ENCODE measurements at places on chromosomes 2 and 18.
A peak's percentile ranks its signal among the peaks of the same experiment; 100 is the strongest.

- no peak for DNase-seq
Observed at GRCh38 chr2:172091000-172091641, 5.8 kb downstream of the DLX1 start.

GRCh38 chr2:207399301-207399700, 130.5 kb upstream of the CREB1 start:
- no peak for DNase-seq

DNA sequence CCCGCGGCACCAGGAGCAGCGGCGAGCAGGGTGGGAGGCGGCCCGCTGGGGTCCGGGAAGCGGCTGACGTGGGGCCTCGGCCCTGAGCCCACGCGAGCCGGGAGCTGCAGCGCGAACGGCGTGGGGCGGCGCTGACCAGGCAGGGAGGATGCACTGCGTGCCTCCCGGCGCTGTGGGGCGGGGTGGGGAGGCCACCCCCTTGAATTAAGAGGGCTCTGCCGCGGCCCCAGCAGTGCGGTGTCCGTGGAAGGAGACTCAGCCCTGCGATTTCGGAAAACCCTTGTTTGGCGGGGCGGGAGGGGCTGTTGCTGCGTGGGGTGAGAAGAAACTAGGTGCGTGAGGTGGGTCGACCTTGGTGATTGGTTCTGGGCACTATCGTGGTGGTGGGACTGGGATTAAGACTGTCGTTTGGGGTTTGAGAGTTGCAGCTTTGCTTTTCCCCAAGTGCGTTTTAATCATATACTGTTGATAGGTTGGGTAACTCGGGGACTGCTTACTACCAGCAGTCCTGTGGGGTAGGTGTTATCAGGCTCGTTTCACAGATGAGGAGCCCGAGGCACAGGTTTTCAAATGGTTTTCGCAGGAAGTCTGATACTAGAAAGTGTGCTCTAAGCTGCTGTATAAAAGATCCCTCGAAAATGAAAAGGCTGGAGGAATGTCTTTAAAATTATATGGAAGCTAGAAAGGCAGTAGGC, 722 bp downstream of the ACSL3 start:
- DNase-seq, result peak; percentile 29

DNA sequence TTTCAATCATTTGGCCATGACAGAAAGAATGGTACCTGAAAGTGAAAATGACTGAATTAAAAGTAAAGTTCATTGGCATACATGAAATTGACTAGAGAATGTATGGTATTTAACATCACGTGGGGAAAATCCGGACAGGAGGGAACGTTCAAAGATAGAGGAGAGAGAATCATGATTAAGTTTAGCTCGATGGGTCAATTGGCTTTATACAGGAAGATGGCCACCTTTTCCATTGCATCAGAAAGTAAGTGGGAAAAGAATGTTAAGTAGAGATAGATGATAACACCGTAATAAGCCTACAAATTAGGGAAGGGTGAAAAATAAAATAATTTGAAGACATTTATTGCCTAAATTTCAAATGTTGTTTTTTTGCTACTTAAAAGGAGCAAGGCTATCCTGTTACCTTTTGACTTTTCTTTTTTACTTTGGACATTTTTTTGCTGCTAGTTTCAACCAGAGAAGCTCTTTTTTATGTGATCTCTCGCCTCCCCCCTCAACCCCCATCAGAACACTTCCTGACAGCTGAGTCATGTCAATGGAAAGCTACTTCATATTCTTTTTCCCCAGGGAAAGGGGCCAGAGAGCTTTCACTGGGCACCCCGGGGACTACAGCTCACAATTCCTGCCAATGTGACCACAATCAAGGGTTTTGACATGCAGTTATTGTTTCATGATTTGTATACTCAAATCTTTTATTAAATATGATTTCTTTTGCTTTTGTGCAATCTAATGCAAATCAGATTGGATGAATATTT, 767 bp upstream of the CCDC102B start:
- no peak for DNase-seq

DNA sequence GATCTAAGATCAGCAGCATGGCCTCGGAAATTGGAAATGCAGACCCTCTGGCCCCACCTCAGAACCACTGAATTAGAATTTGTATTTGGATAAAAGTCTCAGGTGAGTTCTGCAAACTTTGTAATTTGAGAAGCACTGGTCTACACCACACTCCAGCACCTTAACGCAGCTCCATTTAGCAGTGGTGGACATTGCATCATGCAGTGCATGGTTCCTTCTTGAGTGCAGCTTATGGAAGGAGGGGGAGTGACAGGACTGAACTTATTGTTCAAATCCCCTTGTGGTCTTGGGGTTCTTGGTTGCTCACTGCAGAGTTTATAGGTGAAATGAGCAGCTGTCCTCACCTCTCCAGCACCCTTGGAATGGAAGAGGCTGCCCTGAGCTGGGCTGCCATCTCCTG, 17.4 kb upstream of the STEAP3 start:
- DNase-seq, result peak; percentile 54

DNA sequence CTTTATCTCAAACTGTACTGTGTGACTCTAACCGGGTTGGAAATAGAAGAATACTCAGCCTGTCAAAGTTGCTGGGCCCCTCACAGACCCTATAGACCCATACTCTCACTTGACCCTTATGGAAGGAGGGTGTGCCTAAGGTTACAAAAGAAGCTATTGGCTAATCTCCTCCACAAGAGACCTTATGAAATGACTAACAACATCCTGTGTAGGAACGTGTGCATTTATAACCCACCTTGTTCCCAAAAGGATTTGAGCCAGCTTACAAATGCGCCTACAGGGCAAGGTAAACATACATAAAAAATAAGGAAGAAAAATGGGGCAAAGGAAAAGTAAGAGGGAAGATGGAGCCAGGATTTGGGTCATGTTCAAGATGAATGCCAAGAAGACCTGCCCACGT, 225.4 kb upstream of the SMAD2 start:
- DNase-seq, result no peak

- DNase-seq, result no peak
Observed at GRCh38 chr2:40168546-40168945, 283.3 kb downstream of the SLC8A1 start.

DNA sequence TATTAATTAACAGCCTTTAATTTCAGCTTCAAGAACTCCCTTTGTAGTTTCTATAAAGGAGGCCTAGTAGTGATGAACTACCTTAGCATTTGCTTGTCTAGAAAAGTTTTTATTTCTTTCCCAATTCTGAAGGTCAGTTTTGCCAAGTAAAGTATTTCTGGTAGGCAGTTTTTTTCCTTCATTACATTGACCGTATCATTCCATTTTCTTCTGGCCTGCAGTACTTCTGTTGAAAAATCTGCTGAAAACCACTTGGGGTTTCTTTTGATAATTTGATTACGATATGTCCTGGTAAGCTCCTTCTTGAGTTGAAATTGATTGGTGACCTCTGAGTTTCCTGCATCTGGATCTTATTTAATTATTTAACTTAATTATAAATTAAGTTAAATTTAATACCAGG, 691.8 kb downstream of the TSN start:
- DNase-seq, result no peak

DNA sequence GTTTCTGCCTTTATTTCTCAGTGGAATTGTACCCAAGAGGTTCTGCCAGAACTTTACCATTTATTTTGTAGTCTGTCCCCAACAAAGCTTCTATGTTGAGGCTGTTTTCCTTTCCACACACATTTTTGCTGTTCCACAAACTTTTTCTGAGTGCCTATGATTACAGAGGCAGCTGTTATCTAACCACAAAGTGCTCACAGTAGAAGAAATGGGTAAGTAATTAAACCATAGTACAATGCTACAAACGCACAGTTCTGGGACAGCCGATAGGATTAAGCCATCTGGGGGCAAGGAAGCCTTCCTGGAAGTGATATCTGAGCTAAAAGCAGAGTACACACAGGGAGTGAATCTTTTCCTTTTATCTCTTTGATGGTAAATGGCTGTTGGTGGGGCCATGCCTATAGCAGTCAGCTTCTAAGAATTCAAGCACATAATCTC, 3.9 kb upstream of the MGAT4A start:
- DNase-seq, result no peak

GRCh38 chr2:121810959-121811853, 55.8 kb downstream of the TSN start:
- DNase-seq, result peak; percentile 89

DNA sequence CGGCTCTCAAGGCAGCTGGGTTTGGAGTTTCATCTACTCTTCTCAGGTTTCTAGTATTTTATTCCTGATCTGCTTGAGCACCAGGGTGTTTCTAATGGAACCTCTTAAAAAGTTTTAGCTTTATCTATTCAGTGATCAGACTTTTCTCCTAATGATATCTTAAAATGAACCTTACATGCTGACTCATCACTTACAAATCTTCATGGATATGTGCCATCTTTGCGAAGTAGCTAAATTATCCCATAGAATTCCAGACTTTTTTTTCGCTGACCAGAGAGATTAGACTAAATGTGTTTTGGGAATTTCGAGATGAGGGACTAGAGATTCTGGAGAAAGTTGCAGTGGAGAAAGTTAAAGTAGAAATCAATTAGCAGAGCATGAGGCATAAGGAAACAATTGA, 401.0 kb downstream of the GRB14 start:
- DNase-seq, result no peak

DNA sequence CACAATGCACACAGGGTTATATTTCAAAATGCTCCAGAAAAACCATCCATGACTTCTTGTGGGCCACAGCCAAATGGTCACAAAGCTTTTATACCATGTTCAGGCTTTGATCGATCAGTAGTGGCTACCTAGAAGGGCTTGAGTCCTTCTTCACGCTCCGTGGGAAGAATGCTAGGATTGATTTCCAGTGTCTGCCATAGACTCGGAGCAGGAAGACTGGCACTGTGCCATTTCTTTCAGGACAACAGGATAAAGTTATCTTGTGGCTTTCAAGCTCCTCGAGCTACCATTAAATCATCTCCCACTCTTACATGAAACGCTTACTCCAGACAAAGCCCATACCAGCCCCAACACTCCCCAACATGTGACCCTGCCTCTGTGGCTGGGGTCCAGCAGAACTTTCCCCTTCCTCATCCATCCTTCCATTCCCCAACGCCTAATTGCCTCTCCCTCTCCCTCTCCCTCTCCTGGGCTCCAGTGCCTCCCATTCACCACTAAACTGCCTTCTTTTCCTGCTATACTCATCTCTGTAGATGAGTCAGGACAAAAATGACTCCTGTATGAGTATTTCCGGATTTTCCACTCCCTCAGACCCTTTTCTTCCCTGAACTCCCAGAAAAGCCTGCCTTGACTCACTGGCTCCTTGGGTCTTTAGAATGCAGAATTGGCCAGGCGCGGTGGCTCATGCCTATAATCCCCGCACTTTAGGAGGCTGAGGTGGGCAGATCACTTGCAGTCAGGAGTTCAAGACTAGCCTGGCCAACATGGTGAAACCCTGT, 40.9 kb downstream of the ADD2 start:
- no peak for DNase-seq

GRCh38 chr2:72494392-72494791, 331.4 kb downstream of the EXOC6B start:
- no peak for DNase-seq

- DNase-seq, result no peak
Observed at GRCh38 chr2:241017228-241017940, 19.0 kb downstream of the SNED1 start.

DNA sequence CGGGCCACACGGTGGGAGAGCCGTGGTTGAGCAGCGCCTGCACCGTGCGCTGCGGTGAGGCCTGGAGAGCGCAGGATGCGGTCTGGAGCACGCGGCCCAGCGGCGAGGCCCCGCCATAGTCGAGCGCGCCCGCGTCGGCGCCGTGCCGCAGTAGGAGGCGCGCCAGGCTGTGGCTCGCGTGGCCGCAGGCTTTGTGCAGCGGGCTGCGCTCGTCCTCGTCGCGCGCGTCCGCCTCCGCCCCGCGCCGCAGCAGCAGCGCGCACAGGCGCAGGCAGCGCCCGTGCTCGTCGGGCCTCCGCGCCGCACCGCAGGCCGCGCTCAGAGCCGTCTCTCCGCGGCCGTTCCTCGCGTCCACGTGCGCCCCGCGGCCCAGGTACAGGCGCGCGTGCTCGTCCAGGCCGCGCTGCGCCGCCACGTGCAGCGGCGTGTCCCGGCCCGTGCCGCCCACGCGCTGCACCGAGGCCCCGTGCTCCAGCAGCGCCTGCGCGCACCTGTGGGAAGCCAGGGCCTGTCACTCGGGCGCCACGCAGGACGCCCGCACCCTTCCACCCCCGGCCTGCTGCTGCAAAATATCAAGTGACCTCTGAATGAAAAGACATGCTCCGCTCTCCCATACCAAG, 46.3 kb upstream of the GBX2 start:
- no peak for DNase-seq

- DNase-seq, result no peak
Observed at GRCh38 chr2:238106339-238106697, 6.2 kb downstream of the ESPNL start.

- DNase-seq, result peak; percentile 90
Observed at GRCh38 chr18:5073026-5073944, 123.8 kb downstream of the AKAIN1 start.

DNA sequence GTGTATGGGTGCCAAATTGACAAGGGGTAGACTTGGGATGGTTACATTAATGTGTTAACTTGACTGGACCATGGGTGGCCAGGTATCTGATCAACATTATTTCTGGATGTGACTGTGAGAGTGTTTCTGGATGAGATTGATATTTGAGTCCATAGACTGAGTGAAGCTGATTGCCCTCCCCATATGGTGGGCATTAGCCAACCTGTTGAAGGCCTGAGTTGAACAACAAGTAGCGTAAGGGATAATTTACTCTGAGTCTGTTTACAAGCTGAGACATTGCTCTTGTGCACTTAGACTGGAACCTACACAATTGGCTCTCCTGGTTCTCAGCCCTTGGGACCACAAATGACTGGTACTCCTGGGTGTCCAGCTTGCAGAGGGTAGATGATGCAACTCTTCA, 240.1 kb downstream of the ASXL3 start:
- DNase-seq, result no peak

DNA sequence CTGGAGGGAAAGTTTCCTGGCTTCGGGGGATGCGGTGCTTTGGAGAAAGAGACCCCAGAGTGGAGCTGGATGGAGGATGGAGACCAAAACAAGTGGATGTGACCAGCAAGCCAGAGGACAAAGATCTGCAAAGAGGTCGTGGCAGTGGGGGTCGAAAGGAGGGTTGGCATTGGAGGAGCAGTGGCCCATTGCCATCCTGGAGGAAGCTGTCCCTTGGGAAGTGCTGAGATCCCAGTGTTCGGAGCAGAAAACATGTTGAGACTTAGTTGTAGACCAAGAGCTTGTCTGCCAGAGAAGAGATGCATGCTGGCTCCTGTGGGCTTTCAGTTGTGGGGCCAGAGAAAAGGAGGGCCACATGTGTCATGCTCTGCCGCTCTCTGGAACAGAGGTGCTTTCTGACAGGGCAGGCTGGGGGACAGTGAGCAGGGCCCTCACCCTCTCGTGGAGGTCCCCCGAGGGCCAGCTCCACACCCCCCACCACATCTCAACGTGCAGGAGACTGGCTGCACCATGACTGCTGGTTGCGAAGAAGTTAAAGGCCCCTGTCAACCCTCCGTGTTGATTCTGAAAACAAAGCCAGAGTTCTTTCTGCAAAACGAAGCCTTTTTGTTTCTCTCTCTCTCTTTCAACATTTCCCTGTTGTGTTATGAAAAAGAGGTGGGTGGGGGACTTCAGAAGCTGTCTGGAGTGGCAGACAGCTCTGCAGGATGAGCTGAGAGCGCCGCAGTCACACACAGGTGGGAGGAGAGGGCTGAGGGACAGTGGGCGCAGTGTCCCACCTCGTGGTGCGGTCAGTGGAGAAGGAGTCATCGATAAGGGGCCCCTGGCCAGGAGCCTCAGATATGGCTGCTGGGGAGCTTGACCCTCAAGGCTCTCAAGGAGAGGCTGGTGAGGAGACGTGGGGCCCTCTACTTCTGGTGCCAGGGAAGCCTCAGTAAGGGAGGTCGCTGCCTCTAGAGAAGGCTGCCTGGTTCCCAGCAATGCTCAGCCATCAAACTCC, 77.6 kb upstream of the BCL2L11 start:
- DNase-seq, result no peak

GRCh38 chr2:230614913-230615332, 97.7 kb upstream of the CAB39 start:
- no peak for DNase-seq

All from NCI-H510A treated with DMSO at 0.1 percent for 48 hours (cell line).